ENCODE measurements at places on chromosomes 4 and X.

- DNase-seq: no peak
These were observed 29.9 kb downstream of the ZDHHC9 start for GRCh38 chrX:129813662-129814368.

- no peak for DNase-seq
These were observed 83.3 kb downstream of the EFNB1 start for GRCh38 chrX:68912113-68912512.

DNA sequence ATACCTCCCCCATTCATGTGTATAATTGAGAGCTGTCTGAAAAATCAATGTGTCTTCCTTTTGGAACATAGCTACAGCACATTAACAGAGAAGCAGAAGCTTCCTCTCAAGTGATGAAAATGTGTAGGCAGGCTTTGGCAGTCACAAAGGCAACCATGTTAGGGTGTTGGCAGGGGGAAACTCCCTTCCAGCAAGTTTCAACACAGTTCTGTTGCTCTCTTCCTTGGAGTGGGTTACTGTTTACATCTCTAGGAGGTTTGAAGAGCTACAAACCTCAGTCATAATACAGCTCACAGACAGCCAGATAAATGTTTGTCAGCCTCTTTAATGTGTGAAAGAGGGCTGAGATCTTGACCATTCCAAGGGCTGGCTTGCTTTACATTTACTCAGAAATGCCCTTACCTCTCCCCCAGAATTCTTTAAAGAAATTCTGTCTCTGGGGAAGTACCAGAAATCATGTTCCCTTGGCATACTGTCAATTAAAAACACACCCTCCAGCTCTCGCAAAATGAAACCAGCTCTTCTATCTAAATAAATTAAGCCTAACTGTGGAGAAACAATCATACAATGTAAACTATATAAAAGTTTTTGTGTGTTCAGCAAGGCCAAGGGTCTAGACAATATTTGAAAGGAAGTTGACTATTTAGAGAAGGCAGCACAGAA is 18.9 kb downstream of the ZBTB33 start:
- no peak for DNase-seq

DNA sequence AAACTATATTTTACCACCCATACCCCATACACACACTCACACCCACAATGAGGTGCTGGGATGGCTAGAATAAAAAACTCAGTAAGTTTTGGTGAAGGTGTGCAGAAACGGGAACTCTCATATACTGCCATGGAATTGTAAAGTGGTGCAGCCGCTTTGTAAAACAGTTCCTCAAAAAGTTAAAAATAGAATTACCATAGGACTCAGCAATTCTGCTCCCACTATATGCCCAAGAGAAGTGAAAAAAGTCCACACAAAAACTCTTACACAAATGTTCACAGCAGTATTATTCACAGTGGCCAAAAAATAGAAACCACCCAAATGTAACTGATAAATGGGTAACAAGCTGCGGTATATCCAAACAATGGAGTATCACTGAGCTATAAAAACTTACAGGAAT is 6.5 kb downstream of the CENPU start:
- DNase-seq: no peak

- no peak for DNase-seq
These were observed 2094.5 kb upstream of the AGA start for GRCh38 chr4:179536694-179537093.

GRCh38 chrX:42079968-42080367 is 156.6 kb upstream of the CASK start:
- DNase-seq: no peak

- DNase-seq: no peak
These were observed 166.0 kb downstream of the FHIP1A start for GRCh38 chr4:151574968-151575367.
